ENCODE measurements at places on chromosomes 11 and 22.

DNA sequence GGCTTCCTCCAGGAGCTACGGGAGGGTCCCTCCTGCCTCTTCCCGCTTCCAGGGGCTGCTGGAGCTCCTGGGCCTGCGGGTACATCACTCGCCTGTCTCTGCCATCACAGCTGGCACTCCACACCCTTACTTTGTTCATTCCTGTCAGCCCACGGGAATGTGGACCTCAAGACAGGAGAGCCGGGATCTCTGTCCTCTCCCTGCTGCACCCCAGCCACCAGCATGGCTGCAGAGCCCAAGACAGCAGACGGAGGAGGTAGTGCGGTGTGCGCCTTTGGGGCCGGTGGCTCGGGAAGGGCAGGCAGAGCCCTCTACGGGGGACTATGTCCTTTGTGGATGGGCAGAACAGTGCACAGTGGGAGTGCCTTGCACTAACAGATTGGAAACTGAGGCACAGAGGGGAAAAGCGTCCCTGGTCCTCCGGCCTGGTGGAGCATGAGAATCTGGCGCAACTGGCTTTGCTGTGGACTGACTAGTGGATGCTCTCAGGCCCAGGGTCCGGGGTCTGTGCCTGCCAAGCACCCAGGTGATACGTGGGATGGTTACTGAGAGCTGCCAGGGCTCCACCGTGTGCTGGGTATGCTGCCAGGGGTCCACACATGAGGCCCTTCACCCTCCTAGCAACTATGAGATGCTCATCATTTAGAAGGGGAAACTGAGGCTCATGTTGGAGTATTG is 47.3 kb downstream of the IGF2 start:
- no peak for DNase-seq

- no peak for DNase-seq
These were observed 12.7 kb upstream of the TNNT3 start for GRCh38 chr11:1906611-1907423.

GRCh38 chr11:134055029-134055428 is 13.8 kb upstream of the JAM3 start:
- DNase-seq = no peak

- no peak for DNase-seq
These were observed 16.2 kb downstream of the TSPAN4 start for GRCh38 chr11:858762-859339.

DNA sequence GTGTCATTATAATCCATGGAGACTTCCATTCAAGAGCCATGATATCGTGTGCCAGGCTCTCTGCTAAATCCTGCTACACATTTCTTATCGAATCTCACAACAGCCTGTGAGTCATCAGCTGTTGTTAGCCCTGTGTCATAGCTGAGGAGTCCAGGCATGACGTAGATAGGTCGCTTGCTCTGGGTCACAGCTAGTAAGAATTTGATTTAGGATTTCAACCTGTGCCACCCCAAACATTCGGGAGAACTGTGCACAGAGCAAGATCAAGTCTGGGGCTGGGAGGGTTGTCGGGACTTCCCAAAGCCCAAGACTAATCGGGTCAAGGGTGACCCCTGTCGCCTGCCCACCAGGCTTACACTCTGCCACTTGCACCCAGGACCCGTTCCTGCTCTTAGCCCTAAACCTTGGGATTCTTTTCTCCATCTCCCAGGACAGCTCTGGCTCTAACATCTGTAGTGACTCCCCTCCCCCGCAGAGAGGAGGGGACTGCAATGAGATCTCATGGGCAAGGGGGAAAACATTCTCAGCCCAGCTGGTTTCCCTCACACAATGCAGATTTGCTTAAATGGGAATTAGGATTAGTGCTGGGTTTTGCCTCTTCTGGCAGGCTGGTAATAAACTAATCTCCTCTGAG is 34.3 kb downstream of the TSPAN18 start:
- DNase-seq = no peak

GRCh38 chr11:128269466-128269865 is 317.9 kb downstream of the ETS1 start:
- DNase-seq = no peak

GRCh38 chr11:69192301-69192721 is 36.6 kb downstream of the SMIM38 start:
- no peak for DNase-seq

- DNase-seq = no peak
These were observed 40.8 kb downstream of the DDIAS start for GRCh38 chr11:82942376-82942775.

GRCh38 chr22:38841211-38841610 is 2.6 kb downstream of the NPTXR start:
- no peak for DNase-seq

- no peak for DNase-seq
These were observed 1022.2 kb downstream of the BRD1 start for GRCh38 chr22:48805516-48805915.

- no peak for DNase-seq
These were observed 40.8 kb downstream of the USP47 start for GRCh38 chr11:11882539-11882938.

GRCh38 chr11:123461164-123461563 is 31.1 kb downstream of the GRAMD1B start:
- no peak for DNase-seq

- DNase-seq = no peak
These were observed 70.7 kb upstream of the AKIP1 start for GRCh38 chr11:8839957-8840945.

- DNase-seq = no peak
These were observed 6.5 kb upstream of the MIAT start for GRCh38 chr22:26650722-26651421.

DNA sequence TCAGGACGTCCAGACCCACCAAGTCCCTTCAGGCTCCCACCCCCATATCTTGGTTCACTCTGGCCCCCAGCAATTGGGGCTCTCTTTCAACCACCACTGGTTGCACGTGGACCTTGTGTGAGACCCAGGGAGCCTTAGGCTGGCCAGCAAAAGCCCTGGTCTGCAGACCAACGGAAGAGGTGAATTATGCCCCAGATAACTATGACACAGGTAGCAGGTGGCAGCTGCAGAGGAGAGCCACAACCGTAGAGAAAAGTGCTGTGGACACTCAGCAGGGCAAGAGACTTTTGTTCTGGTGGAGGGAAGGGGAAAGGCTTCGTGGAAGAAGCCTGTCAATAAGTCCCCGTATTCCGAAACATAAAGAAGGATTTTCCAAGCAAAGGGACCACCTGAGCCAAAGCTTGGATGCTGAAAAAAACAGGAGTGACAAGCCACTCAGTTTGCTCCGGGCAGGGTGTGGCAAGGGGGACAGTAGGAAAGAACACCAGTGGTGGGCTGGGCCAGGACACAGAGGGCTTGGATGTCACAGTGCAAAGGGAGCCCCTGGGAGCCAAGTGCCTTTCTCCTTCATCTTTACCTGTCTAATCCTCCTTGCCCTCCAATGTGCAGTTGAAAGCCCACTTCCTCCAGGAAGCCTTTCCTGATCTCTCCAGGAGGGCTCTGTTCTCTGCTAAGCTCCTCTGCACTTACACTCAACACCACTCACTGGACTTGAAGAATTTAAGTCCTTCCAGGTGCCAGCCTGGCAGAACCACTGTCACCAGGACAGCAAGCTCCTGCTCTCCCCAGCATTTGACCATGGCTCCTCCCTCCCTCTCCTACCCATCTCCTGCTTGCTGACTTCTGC is 264.7 kb downstream of the BUD13 start:
- DNase-seq = no peak

GRCh38 chr11:58127350-58127749 is 2.0 kb upstream of the OR9I1 start:
- DNase-seq = no peak

- DNase-seq = no peak
These were observed 64.5 kb upstream of the EMID1 start for GRCh38 chr22:29141078-29141688.

- no peak for DNase-seq
These were observed 80.5 kb upstream of the GDPD4 start for GRCh38 chr11:77381729-77382665.

DNA sequence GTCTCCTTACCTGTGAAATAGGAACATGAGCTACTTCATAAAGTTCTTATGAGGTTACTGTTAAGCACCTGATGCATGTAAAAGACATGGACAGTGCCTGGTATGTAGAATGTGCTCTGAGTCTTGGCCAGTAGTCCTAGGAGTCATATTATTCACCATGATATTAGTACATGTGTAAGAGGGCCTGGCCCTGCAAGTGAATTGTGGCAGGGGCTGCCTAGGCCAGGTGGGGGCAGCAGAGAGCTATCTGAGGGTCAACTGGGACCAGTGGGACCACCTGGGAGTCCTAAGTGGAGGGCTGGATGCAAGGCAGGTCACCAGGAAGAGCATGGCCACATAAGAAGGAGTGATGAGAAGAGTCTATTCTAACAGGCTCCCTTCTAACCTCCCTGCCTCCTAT is 529.5 kb downstream of the SOX6 start:
- DNase-seq = no peak

DNA sequence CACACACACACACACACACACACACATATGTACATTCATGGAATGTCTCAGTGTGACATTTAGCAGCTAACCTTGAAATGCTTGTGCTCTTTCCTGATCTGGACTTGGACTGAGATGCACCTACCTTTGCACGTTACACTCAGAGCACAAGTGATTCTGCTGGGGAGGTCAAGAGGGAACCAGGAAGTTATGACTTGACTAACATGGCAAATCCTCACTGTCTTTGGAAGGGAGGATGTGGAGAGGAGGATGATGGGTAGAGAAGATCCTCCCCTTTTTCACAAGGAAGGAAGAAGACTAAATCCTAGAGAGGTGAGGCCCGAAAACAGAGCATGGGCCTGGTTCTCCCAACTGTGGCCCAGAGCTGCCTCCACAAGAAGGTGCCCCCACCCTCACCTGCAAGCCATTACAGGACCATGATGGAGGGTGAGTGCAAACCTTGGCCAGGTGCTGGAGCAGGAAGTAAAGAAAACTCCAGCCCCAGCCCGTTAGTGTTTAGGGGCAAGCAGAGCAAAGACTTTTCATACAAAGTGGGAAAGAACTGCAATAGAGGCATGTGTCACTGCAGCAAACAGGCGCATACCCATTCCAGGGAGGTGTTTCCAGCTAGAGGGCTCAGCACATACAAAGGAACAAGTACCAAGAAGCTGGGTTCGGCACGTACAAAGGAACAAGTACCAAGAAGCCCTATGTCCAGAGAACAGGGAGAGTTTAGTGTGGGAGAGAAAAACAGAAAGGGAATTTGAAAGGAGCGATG is 26.4 kb downstream of the SCN4B start:
- no peak for DNase-seq

DNA sequence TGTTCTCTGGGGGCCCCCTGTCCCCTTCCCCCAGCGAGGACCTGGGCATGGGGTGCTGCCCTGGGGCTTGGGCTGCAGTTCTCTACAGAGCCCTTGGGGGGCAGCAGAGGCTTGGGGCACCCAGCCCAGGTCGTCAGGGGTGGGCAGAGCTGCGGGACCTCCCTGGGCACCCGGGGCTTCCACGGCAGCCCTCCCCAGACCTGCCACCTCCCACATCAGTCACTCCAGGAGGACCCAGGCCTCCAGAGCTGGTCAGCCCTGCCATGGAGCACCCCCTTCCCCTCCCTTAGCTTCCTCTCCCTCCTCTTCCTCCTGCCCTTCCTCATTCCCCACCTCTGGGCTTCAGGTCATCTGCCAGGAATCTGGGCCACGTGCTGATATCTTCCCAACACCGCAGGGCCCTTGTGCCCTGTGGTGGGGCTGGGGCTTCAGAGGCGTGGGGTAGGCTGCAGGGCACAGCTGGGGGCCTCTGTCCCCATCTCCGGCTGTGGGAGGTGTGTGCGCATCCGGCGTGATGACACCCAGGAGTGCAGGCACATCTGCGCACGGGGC is 5.8 kb downstream of the TSPAN4 start:
- DNase-seq = peak; percentile 58

DNA sequence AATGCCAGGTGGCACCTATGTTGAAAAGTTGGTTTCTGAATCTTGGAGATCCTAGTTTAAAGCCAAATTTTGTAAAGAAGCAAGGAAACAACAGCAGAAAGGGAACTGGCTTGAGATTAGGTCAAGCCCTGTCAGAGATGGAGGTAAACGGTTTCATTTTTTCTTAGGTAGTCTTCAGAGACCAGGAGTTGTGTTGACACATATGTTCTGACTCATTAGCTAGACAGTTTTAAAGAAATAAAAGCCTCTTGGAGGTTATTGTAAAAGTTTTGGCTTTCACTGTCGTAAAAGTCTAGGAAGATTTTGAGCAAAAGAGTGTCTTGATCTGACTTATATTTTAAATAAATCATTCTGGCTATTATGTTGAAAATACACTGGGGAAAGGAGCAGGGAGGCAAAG is 151.5 kb upstream of the CTSC start:
- no peak for DNase-seq

- no peak for DNase-seq
These were observed 113.3 kb upstream of the SLC22A12 start for GRCh38 chr11:64477675-64478074.

DNA sequence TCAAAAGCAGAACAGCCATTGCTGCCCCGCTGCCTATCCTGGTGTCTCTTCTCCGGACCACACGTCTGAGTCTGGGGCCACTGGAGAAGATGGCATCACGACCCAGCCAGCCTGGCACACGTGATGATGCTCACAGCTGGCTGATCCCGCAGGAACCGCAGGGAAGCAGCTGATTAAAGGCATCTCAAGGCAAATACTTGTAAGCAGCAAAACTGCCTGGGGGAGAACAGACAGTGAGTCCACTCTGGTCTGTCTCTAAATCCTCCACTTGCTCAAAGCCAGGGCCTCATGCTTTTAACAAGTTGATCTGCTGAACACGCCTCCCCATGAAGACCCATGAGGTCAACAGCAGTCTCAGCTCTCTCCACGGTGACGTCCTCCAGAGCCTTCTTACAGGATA is 108.6 kb downstream of the BRD1 start:
- DNase-seq = no peak

DNA sequence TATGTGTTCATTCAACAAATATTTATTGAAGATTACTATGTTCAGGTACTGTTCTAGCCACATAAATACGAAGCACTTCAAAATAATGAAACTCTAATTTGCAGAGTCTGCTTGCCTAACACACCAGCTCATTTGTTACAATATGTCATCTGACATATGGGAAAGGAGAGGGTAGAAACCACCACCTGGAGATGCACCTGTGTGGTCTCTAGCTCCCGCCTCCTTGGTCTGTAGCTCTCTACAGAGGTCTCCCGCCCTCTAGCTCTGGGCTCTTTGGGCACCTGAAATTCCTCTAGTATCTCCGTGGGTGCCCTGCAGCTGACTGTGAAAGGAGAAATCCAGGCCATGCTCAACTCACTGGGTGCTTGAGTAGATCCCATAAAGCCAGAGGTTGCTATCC is 51.4 kb upstream of the DBX1 start:
- DNase-seq = no peak

GRCh38 chr11:116263019-116263418 is 509.8 kb downstream of the BUD13 start:
- no peak for DNase-seq
